Natural killer cell (primary cell): ENCODE measurements at places on chromosomes 5 and 9. TPM values are rescaled to one million over a fixed set of nuclear protein-coding genes. Genes with fewer than 3 reads are reported as not detected.

The SEMA5A gene
- not detected for total RNA-seq

The C9orf43 gene
- 0.71 TPM for total RNA-seq

The PLAC8L1 gene
- not detected for total RNA-seq

The TRIM52 gene
- 43.4 TPM for total RNA-seq

DNA sequence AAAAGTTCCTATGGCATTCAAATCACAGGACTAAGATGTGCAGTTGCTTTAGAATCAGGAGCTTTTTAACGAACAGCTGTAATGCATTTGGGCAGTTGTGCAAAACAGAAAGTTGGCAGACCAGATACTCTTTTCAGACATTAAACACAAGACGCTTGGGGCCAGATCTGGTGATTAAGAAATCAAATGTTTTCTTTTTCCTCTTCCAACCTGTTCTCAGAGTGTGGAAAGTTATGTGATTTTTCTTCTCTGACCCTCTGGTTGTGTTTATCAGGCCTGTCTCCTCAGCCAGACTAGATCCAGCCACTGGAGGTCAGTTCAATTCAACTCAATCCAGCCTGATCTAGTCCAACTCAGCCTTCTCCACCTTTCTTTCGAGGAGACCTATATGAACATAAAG, 298.5 kb upstream of the PCSK5 start:
- H3K4me3 ChIP-seq: no peak overlapping the region
- H3K27ac ChIP-seq: no peak overlapping the region
- H3K4me1 ChIP-seq: no peaks in the 10 kb centered on the region
- no peak for DNase-seq

- no peak overlapping the region for H3K4me3 ChIP-seq
- H3K27ac ChIP-seq: peak overlapping the region; percentile 0
- H3K27me3 ChIP-seq: no peaks in the 10 kb centered on the region
- H3K36me3 ChIP-seq: no peaks in the 10 kb centered on the region
Measured at GRCh38 chr5:50727149-50727496, 60.7 kb downstream of the PARP8 start.
